ENCODE measurements at places on chromosomes 7 and 10.
A peak's percentile ranks its signal among the peaks of the same experiment; 100 is the strongest.

DNA sequence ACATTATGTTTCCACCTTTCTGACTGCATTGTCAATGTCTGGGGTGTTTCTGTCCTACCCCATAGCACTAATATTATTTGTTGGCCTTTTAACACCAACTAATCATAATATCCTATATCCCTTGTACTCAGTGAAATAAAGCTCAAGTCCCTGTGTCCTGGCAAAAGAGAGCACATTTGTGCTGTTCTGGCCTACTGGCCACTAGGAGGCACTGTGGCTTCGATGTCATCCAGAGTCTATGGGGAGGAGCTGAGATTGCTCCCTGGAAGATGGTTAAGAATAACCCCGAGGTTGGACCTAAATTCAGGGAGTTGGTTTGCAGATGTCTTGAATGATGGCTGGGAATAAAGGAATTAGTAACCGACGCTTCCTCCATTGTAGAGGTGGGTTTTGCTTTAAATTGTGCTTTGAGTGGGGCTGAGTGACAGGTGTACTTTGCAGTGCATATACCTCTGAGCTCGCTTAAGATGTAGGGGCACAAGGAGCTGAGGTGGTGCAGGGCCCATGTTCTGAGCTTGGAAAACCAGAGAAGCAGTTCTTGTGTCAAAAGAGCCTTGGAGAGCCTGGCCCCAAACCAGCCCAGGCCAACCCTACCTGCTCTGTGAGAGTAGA lies 191.2 kb upstream of the PRSS1 start:
- ATAC-seq, result peak; percentile 64

- no peak for ATAC-seq
Observed at GRCh38 chr7:47651355-47652317, 69.7 kb upstream of the TNS3 start.

GRCh38 chr7:157668884-157669767 lies 332.3 kb downstream of the DNAJB6 start:
- no peak for ATAC-seq

- ATAC-seq, result no peak
Observed at GRCh38 chr10:260819-261429, 125.7 kb downstream of the ZMYND11 start.

- no peak for ATAC-seq
Observed at GRCh38 chr10:108204528-108205305, 1040.2 kb upstream of the SORCS1 start.
